Right atrium auricular region (tissue), 2 donors: ENCODE measurements at places on chromosomes 2 and 18.

DNA sequence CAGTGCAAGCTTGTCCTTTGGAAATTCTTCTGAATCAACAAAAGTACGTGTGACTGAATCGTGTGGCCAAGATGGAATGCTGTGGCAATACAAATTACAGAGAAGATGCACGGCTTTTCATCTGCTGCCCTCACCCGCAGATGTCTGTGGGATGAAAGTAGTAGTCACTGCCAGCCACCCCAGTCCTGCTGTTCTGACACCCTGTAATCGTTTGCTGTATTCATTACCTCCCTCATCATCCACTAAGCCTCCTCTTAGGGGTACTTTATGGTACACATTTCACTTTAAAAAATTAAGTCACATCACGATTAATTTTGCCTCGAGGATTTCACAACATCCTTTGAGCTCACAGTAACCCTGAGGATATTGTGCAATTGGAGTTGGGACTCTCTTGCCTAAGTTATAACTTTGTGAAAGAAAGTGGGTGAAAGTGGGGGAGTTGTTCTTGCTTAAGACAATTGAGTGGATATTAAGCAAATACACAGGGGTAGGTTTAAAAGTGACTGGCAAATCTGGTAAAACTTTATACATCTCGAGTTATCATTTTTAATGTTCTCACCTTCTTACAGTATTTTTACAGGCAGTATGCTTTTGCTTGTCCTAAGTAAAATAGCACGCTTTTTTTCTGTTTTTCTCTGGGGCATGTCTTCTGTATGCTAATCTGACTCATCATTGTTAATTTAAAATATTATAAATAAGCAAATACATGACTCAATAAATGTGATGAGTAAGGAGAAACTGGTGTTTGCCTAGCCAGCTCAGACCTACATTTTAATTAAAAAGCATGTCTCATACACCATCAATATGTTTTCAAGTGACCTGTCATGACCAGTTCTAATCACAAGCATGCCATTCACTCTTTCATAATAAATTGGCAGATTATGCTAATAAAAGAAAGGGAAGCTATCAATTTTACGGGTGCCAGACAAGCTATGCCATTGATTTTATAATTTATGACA is 680.9 kb downstream of the IRS1 start:
- no peaks in the 10 kb centered on the region for H3K36me3 ChIP-seq
- H3K27me3 ChIP-seq = no peaks in the 10 kb centered on the region
- H3K4me3 ChIP-seq = peak overlapping the region; percentile 21

DNA sequence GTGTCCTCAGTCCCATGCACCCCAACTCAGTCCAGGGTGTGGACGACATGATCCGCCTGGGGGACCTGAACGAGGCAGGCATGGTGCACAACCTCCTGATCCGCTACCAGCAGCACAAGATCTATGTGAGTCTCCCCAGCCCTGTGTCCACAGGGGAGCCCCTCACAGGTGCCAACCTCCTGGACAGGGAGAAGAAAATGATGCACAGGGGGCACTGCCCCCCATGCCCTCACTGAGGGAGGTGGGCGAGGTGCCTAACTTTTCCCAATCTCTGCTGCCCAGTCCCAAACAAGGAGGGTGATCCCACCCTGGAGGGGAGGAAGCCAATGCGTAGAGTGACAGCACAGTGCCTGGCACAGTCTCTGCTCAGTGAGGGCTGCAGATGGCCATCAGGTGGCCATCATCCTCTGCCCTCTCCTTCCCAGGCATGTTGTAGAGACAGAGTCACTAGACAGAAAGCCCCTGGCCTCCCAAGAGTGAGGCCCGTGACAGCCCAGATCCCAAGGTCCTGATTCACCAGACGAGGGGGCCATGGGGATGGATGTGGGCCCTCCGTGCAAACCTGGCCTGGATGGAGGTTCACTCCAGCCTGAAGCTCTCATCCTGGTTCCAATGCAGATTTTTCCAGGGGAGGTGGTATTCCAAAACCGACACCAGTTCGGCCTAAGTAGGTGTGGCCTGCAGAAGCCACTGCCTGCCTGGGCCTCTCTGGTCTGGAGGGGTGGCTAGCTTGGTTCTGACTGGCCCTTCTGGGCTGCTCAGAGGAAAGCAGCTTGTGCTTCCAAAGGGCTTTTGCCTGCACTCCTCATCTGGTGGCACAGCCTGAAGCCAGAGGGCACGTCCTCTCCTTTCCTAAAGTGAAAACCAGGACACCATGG is 30.0 kb downstream of the MYO7B start:
- H3K27me3 ChIP-seq = no peaks in the 10 kb centered on the region
- H3K4me3 ChIP-seq = no peak overlapping the region
- peak; percentile 32 for DNase-seq
- peaks cover 20% of the 10 kb centered on the region for H3K4me1 ChIP-seq
- H3K36me3 ChIP-seq = no peaks in the 10 kb centered on the region

GRCh38 chr2:46574457-46575355 is 95.3 kb downstream of the TMEM247 start:
- no peak overlapping the region for H3K4me3 ChIP-seq
- no peak overlapping the region for H3K27ac ChIP-seq
- H3K36me3 ChIP-seq = peaks cover 23% of the 10 kb centered on the region

GRCh38 chr2:56739413-56739812 is 555.6 kb downstream of the CCDC85A start:
- no peak for DNase-seq
- no peaks in the 10 kb centered on the region for H3K4me1 ChIP-seq
- H3K4me3 ChIP-seq = no peak overlapping the region
- H3K27me3 ChIP-seq = no peaks in the 10 kb centered on the region

DNA sequence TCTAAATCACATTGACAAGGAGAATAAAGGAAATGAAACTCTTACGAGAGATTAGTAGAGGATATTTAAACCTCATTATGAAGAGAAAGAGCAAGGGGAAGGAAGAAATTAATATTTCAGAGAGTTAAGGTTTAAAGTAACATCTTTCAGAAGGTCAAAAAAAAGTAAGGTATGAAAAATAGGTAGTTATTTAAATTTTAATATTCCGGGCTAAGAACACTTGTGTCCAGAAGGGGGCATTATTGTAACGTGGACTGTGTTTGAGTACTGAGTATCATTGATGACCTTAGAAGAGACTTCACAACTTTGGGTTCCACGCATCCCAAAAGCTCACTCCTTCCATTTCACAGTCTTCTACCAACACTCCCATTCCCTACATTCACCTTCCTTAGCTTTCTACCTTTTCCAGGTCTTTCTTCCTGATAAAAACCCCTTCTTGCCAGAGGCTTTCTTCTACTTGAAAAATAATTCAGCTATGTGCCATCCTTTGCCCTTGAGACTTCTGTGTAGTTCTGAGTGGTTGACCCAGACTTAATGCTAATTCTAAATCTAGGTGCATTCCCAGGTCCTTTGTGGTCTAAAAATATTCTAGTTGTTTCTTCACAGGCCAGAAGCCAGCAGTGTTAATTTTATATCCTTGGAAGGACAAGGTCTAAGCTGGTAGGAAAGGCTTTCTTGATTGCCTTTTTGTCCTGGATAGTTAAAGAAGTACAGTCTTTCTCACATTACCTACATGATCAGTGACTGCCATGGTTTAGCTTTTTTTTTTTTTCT is 16.5 kb downstream of the DYNC1I2 start:
- H3K4me1 ChIP-seq = no peaks in the 10 kb centered on the region
- no peaks in the 10 kb centered on the region for H3K36me3 ChIP-seq

DNA sequence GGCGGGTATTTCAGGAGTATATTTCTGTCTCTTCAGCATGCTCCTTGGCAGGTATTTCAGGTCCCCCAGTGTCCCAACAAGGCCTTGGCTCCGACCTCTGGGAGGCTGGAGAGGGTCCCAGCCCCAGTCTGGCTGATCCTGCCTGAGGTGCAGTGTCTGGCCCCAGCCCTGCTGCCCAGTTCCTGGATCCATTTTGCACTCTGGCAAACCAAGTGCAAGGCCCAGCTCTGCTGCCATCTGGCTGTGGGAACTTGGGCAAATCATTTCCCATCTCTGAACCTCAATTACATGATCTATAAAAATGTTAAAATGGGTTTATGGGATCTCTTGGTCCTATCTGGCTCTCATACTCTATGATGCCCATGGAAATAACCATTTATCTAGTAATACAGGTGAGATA is 63.6 kb downstream of the ZBTB7C start:
- no peaks in the 10 kb centered on the region for H3K36me3 ChIP-seq
- DNase-seq = no peak
- H3K4me1 ChIP-seq = no peaks in the 10 kb centered on the region

- no peak overlapping the region for H3K27ac ChIP-seq
- H3K4me3 ChIP-seq = no peak overlapping the region
- DNase-seq = no peak
- no peaks in the 10 kb centered on the region for H3K27me3 ChIP-seq
- no peaks in the 10 kb centered on the region for H3K36me3 ChIP-seq
These were observed 89.0 kb downstream of the LAMA1 start for GRCh38 chr18:7028625-7029024.

- H3K4me3 ChIP-seq = no peak overlapping the region
- no peaks in the 10 kb centered on the region for H3K36me3 ChIP-seq
- no peaks in the 10 kb centered on the region for H3K4me1 ChIP-seq
- H3K27me3 ChIP-seq = no peaks in the 10 kb centered on the region
- DNase-seq = no peak
These were observed 44.4 kb upstream of the MBP start for GRCh38 chr18:77177009-77177408.

- no peaks in the 10 kb centered on the region for H3K27me3 ChIP-seq
- no peaks in the 10 kb centered on the region for H3K36me3 ChIP-seq
- no peaks in the 10 kb centered on the region for H3K4me1 ChIP-seq
- H3K4me3 ChIP-seq = no peak overlapping the region
These were observed 33.5 kb downstream of the AOX1 start for GRCh38 chr2:200619279-200619678.

DNA sequence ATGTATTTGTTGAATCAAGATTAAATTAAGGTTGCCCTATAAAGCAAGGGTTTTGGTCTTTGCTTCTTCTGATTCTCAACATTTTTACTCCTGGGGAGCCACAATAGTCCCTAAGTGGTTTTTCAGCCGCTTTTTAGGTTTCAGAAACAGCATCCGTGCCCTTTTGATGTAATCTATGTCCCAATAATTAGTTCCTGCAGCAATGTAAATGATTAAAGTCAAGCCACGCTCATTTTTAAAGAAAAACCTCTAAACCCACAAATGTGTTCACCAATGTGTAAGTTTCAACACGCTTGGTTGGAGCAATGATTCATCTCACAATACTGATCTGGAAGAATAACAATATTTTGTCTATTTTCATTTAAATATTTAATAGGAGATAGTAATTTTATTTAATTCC is 5.6 kb downstream of the ARL4C start:
- H3K27ac ChIP-seq = no peak overlapping the region
- H3K4me3 ChIP-seq = no peak overlapping the region
- no peaks in the 10 kb centered on the region for H3K4me1 ChIP-seq
- DNase-seq = no peak
- H3K36me3 ChIP-seq = no peaks in the 10 kb centered on the region
- H3K27me3 ChIP-seq = no peaks in the 10 kb centered on the region

- H3K36me3 ChIP-seq = peaks cover 5% of the 10 kb centered on the region
- H3K4me1 ChIP-seq = peaks cover 50% of the 10 kb centered on the region
- no peak for DNase-seq
These were observed 32.6 kb downstream of the TNS1 start for GRCh38 chr2:217970206-217970605.

DNA sequence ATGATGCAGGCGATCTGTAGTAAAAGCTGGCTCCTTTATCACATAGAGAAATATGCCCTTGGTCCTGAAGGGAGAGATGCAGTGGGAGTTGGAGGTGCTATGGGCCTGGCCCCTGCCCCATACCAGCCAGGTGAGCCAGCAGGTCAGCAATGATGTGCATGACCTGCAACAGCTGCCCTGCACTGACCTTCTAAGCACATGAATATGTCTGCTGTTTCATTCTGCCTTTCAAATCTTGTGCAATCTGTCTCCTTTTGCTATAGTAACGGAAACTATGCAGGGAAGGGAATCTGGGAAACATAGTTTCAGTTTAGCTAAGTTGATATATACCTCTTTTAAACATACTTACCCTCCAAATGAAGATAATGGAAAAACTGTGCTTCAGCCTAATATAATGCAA is 235.2 kb downstream of the TDRD15 start:
- H3K4me3 ChIP-seq = no peak overlapping the region
- no peaks in the 10 kb centered on the region for H3K27me3 ChIP-seq
- no peaks in the 10 kb centered on the region for H3K36me3 ChIP-seq
- no peaks in the 10 kb centered on the region for H3K4me1 ChIP-seq
- DNase-seq = no peak
